OCI-LY7 (cell line): ENCODE measurements at places on chromosomes 11 and 22.

DNA sequence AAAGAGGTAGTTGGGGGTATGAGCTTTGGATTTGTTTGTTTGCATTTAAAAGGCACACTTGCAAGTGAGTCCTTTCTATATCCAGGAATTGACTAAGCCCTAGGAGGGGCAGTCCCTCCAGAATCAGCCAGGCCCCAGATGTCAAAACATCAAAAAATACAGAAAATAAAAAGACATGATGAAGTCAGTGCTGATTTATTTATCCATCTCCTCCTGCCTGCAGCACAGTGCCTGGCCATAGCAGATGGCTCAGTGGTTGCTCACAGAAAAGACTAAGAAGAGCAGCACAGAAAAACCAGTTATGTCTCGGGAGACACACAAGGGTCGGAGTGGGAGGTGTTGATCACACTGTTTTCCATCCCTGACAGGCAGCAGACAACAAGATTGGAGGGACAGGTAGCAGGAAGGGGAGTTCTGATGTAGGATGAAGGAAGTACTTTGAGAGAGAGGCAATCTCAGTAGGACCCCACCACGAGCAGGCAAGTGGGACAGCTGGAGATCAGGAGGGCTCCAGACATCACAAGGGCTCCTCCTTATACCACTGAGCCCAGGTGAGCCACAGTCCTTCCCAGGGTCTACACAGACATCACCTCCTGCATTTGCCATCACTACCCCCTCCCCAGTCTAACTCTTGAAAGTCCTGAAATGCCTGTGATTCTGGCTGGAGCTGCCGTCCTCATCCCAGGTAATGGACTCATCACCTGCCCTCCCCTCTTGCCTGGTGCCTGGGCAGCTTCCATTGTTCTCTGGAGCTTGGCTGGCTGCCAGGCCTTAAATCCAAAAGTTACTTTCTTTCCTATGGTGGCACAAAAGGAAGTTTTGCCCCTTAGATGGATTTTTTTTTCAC lies 32.3 kb downstream of the TMPRSS5 start:
- DNase-seq: no peak

GRCh38 chr22:25327018-25327755 lies 107.7 kb downstream of the CRYBB2 start:
- no peak for DNase-seq

DNA sequence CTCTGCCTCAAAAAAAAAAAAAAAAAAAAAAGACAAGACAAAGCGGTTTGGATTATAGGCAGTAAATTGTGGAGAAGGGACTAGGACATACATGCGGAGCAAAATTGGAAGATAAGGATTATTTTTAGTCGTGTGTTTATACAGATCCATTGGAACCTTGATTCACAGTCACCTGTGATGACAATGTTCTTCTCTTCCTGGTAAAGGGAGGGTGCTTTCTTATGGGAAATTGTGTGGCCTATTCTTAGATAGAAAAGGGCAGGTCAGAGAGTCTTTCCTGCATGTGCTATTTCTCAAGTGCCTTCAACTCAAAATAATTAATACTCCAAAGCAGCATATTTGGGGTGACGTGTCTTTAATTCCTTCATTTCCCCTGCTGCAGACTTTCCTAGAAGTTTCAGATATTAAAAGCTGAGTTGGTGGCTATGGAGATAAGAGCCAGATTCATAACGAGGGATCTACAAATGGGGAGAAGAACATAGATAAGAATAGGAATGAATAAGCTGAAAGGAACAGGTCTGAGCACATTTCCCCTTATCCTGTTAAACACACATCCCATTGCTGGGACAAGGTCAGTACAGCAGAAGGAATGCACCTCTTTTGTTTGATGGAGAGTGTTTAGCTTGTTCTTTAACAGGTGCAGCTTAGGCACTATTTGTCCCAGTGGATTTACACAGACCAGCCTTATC lies 22.5 kb downstream of the GSTT2B start:
- DNase-seq: no peak

GRCh38 chr11:125649465-125650166 lies 24.7 kb downstream of the CHEK1 start:
- no peak for DNase-seq

DNA sequence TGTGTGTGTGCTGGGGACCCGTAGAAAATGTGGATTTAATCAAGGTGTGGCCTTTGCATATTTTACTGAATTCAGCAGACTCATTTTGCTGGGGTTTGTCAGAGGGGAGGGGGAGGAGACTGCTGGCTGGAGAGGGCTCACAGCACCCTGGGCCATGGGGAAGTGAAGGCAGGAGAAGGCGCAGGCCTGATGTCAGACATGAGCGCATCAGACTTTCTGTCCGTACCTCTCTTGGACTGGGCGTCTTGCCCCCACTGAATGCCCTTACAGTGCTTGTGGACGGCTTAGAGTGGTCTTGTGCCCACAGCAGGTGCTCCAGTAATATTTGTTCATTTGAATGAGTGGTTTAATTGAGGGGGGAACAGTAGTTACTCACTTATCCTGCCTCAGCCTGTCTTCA lies 75.2 kb downstream of the TEAD1 start:
- DNase-seq: no peak

- DNase-seq: no peak
Observed at GRCh38 chr22:39623603-39624500, 53.3 kb downstream of the CACNA1I start.

- DNase-seq: no peak
Observed at GRCh38 chr11:66414120-66414934, 6.5 kb upstream of the NPAS4 start.

GRCh38 chr22:39468487-39469325 lies 11.9 kb downstream of the MGAT3 start:
- no peak for DNase-seq

DNA sequence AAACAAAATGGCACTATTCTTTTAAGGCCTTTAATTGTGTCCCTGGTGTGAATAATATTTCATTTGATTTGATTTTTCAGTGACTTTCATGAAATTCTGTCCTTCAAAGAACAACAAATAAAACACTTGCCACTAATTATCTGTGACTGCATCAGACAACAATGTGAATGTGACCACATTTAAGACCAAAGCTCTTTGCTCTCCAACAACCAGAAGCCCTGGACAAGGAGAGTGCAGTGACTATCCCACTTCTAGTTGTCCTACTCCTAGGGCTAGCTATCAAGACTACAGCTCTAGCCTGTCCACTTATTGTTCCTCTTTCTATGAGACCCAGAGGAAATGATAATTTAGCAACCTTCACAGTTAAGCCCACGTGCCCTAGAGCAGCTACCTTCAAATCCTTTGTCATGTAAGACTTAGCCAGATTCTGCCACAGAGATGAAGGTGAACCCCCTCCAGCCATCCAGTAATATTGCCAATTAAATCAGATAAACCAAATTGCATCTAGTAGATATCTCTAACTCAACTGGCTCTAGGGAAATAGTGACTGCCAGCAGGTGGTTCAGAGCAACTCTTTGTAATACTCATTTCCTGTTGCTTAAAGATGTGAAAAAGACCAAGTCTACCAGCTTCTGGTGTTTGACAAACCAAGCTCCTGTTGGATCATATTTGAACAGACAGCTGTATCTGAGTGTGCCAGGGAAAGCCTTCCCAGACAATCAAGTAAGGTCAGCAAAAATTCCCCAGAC lies 142.6 kb upstream of the BLID start:
- DNase-seq: no peak

- no peak for DNase-seq
Observed at GRCh38 chr22:38735126-38735464, 20.7 kb downstream of the SUN2 start.

DNA sequence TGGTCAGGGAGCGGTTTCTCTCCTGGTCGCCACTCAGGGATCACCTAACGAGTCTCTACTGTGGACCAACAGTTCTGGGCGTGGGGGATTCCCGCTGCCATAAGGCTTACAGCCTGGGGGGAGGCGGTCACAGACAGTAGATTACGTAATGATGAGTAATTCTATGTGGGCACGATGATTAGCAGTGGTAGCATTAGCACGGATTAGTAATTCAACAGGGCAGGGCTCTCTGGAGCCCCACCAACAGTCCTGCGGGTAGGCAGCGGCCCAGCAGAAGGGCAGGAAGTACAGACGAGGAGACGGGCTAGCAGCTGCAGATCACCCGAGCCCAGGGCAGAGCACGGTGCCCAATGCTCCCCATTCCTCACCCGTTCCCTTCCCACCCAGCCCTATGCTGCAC lies 3.6 kb downstream of the SHISAL1 start:
- DNase-seq: no peak

DNA sequence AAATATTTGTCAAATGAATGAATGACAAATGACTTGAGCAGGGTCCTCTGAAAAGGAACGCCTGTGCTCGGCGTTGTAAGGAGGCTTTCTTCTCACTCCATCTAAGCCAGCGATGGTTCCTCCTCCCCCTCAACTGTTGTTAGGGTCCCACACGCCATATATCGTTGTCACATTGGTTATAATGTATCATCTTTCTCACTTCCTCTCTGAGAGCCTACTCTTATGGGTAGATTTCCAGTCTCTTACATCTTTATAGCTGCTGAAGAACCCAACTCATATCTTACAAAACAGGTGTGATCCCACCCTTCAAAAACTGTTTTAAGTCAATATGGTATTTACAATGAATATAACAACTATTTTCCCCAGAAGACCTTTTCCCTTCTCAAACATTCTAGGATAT lies 81.5 kb downstream of the NAV2 start:
- DNase-seq: no peak

GRCh38 chr22:23750367-23750713 lies 572 bp downstream of the ZNF70 start:
- no peak for DNase-seq

GRCh38 chr11:132728026-132728425 lies 804.3 kb downstream of the OPCML start:
- DNase-seq: no peak

DNA sequence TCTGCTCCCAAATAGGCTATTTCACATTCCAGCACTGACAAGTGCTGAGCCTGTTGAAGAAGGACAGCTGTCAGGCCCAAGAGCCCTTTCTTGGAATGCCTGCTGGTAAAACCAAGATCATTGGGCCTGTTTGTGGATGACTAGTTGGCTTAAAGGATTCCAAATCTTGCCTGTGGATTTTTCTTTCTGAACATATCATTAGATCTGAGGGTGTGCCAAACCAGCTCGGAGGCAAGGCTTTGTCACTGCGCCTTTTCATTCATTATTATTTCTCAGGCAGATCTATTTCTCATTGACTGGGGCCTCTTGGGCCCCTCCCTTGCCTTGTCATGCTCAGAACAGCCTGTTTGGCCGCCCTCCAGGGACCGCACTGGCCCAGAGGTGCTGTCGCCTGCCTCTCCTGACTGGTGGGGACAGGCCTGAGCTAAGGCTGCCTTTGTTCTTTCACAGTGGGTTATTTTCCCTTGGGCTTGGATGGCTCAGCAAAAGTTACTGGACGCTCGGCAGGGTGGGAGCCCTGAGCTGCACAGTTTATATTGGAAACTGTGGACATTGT lies 222.7 kb upstream of the SESN3 start:
- DNase-seq: no peak

DNA sequence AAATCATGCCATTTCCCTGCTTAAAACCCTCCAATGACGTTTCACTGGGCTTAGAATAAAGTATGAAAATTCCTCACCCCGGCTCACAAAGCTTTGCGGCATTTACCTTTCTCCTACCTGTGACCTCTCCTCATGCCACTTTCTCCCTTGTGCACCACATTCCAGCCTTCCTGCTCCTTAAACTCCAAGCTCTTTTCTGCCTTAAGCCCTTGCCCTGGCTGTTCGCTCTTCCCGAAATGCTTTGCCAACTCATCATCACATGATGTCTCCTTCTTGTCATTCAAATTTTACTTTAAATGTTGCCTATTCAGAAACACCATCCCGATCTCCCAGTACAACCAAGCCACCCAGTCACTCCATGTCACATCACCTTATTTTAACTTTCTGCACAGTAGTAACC lies 2.0 kb downstream of the PLEKHA7 start:
- DNase-seq: no peak

DNA sequence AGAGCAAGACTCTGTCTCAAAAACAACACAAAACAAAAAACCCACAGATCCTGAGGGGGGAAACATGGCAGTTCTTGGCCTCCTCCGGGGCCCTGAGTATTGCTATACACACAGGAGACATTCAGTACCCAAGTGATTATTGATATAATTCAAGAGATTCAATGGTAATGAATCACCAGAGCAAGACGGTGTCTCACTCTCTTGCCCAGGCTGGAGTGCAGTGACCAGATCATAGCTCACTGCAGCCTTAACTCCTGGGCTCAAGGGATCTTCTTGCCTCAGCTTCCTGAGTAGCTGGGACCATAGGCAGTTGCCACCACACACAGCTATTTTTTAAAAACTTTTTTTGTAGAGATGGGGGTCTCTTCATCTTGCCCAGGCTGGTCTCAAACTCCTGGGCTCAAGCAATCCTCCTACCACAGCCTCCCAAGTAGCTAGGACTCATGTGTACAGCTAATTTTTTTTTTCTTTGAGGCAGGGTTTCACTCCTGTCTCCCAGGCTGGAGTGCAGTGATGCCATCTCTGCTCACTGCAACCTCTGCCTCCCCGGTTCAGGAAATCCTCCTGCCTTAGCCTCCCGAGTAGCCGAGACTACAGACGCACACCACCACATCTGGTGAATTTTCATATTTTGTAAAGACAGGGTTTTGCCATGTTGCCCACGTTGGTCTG lies 21.8 kb upstream of the PIK3C2A start:
- DNase-seq: no peak

- no peak for DNase-seq
Observed at GRCh38 chr11:75505916-75506692, 19.6 kb downstream of the GDPD5 start.

GRCh38 chr11:124611064-124611463 lies at the start of gene PANX3:
PANX3 (plus strand) TSS chr11:124611428; CDS start chr11:124611557, 129 bp downstream.
- no peak for DNase-seq

DNA sequence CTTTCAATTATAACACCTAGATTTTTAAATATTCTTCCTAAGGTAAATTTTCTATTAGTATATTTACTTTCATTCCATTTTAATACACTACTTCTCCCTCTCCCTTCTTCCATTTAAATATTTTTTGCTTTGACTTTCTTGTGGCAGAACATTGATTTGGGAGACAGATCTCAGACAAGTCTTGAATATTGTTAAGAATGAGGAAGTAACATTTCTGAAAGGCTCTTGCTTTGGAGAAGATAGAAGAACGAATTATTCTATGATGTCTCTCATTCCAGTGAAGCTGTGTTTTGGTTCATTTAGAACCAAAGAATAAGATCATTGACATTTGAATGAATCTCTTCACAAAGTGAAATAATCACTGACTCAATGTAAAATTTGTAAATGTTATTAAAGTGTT lies 2.4 kb downstream of the IPO7 start:
- DNase-seq: no peak

- no peak for DNase-seq
Observed at GRCh38 chr22:45425531-45426265, 12.2 kb downstream of the RIBC2 start.

GRCh38 chr11:9615031-9615451 lies 41.6 kb downstream of the WEE1 start:
- DNase-seq: peak; percentile 94

DNA sequence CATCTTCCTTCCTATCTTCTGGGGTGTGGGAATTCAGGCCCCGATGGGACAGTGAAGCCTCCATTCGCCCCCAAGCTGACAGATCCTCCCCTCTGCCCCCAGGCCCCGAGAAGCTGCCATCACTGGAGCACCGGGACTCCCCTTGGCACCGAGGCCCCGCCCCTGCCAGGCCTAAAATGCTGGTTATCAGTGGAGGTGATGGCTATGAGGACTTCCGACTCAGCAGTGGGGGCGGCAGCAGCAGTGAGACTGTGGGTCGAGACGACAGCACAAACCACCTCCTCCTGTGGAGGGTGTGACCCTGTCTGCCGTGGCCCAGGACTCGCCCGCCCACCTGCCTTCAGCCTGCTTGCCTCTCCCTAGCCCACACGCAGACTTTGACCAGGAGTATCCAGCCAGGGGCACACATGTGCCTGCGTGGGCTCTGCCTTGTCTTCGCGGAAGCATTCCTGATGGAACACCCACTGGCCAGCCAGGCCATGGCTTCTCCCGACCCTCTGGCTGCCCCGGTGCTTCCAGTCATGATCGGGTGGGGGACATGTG lies 8.6 kb upstream of the RELT start:
- no peak for DNase-seq
